Activated CD4-positive, alpha-beta memory T cell treated with anti-CD3 and anti-CD28 coated beads for 36 hours (primary cell): ENCODE measurements at places on chromosomes 6 and 20.
A peak's percentile ranks its signal among the peaks of the same experiment; 100 is the strongest.

DNA sequence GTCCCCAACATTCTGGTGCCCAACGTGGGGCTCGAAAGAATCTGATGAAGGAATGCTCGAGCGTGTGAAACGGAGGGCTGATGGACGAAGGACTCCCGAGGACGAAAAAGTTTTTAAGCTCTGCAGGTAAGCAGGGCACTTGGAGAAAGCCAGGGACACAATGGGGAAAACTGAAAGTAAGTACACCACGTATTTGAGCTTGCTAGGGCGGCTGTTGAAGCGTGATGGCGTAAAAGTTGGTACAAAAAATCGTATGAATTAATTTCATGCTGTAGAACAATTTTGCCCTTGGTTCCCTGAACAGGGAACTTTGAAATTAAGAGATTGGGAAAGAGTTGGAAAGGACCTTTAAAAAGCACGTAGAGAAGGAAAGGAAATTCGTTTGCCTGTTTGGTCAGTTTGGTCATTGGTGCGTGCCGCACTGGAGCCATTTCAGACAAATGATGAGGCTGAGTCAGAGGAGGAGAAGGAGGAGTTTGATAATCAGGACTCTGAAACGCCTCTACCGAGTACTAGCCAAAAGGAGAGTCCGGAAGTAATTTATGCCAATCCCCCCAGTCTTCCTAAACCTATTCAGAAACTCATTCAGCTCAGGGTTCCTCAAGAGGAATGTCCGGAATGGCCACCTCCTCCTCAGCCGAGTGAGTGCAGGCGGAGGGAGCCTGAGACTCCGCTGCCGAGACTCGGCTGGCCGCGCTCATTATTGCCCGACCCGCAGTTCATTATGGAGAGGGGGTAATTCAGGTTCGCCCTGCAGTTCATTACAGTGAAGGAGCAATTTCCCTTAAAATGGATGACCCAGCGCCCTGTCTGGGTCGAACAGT, 59.2 kb upstream of the PRSS16 start:
- peaks cover 6% of the 10 kb centered on the region for H3K4me1 ChIP-seq
- H3K36me3 ChIP-seq = no peaks in the 10 kb centered on the region
- H3K4me3 ChIP-seq = peak overlapping the region; percentile 78
- peak; percentile 42 for DNase-seq

- no peaks in the 10 kb centered on the region for H3K4me1 ChIP-seq
- H3K27ac ChIP-seq = no peak overlapping the region
- no peak for DNase-seq
- H3K4me3 ChIP-seq = no peak overlapping the region
- H3K36me3 ChIP-seq = no peaks in the 10 kb centered on the region
Observed at GRCh38 chr6:117440706-117441525, 15.2 kb upstream of the ROS1 start.

DNA sequence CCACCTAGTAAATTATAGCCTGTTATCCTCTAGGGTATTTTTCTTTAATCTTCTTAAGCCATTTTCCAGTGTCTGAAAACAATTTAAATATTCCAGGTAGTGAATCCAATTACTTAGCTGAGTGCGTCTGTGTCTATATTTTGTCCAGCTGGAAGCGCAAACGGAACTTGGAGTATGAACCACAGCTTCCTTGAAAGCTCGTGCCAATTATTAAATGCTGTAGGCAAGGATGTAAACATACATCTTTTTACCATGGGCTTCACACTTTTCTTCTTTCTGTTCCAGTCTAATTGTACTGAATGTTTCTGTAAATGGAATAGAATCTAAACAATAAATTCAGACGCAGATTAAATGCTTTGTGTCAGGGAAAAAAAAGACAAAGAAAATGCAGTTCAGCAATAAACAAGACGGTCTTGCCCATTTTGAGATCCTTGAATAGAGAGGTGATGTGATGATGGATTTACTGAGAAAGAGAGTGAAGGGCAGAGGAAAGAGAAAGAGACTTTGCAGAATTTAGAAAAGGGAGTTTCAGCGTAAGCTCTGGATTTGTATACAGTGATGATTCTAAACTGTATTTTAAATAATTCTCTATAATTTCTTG, 1.9 kb downstream of the PLCB1 start:
- no peak overlapping the region for H3K4me3 ChIP-seq
- no peak overlapping the region for H3K27ac ChIP-seq
- H3K36me3 ChIP-seq = no peaks in the 10 kb centered on the region
- peaks cover 31% of the 10 kb centered on the region for H3K27me3 ChIP-seq
- DNase-seq = no peak
- peaks cover 17% of the 10 kb centered on the region for H3K4me1 ChIP-seq

GRCh38 chr20:58587467-58587866, 63.6 kb upstream of the STX16 start:
- no peak for DNase-seq
- H3K27me3 ChIP-seq = peaks cover 28% of the 10 kb centered on the region
- H3K27ac ChIP-seq = no peak overlapping the region
- H3K4me1 ChIP-seq = no peaks in the 10 kb centered on the region
- no peak overlapping the region for H3K4me3 ChIP-seq

- H3K27ac ChIP-seq = peak overlapping the region; percentile 38
- peaks cover 47% of the 10 kb centered on the region for H3K4me1 ChIP-seq
- H3K36me3 ChIP-seq = peaks cover 72% of the 10 kb centered on the region
- no peaks in the 10 kb centered on the region for H3K27me3 ChIP-seq
- no peak overlapping the region for H3K4me3 ChIP-seq
Observed at GRCh38 chr20:50575865-50576720, 65.9 kb downstream of the PTPN1 start.

DNA sequence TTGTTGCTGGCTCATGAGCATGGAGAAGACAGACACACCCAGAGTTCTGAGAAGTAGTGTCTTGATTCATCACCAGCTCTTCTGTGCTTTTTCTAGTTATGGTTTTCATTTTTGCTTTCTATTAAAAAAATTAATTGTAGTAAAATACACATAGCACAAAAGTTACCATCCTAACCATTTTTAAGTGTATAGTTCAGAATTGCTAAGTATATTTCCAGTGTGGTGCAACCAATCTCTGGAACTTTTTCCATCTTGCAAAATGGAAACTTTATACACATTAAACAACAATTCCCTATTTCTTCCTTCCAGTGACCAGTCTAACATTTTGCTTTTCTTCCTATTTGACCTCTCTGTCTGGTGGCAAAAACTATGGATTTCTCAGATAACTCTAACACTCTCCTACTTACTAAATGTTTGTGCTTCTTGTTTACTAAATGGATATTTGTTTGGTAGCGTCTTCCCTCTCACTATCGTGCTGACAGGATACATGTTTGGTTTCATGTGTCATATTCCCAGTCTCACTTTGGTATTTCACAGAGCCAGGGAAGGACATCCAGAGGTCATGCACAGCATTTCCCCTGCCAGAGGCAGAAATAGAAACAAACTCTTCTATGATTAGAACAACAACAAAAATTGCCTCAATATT, 40.6 kb downstream of the TXLNB start:
- H3K27me3 ChIP-seq = no peaks in the 10 kb centered on the region
- H3K27ac ChIP-seq = peak overlapping the region; percentile 73
- H3K36me3 ChIP-seq = no peaks in the 10 kb centered on the region
